CD4-positive, alpha-beta T cell (primary cell): ENCODE measurements at places on chromosomes 2 and 18. TPM values are rescaled to one million over a fixed set of nuclear protein-coding genes. Genes with fewer than 3 reads are reported as not detected.

Gene MROH2A
- total RNA-seq = not detected

Gene TRABD2A
- 170 TPM for total RNA-seq

DNA sequence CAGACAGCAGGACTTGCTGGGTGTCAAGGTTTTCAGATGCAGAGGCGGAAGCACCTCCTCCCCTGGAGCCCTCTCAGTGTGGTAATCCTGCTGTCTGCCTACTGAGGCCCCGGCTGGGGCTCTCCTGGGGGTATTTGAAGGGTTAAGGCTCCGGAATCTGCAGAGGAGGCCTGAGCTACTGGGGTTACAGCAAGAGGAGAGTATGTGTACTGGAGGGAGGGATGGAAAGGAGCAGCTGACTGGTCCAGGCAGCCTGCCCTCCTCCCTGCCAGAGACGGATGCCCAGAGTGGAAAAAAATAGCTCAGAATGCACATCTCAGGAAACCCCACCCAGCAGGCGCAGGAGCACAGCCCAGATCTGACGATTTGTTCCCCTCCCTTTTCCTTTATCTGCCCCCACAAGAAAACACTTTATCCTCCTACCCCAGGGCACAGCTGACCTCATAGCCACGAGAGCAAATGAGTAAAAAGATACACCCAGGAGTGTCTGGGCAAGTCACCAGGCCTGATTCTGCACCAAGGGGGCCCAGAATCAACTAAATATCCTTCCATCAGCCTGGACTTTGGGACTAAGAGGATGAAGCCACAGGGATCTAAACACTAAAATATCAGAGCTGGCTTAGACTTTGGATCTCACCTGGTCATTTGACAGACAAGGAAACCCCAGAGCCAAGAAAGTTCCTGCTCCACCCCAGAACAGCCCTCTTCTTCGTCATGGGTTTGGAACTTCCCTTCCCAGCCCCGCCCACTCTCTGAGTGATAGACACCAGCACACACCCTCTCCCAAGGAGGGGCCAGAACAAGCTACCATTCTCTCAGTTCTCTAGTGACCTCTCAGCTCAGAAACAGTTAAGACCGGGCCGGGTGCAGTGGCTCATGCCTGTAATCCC lies 5.5 kb downstream of the TMBIM1 start:
- DNase-seq = peak; percentile 49
- peaks cover 19% of the 10 kb centered on the region for H3K36me3 ChIP-seq
- H3K4me1 ChIP-seq = peaks cover 100% of the 10 kb centered on the region
- H3K4me3 ChIP-seq = peak overlapping the region; percentile 56
- H3K27ac ChIP-seq = peak overlapping the region; percentile 98
- H3K27me3 ChIP-seq = no peaks in the 10 kb centered on the region

Gene PARD3B
- 1.9 TPM for total RNA-seq

DNA sequence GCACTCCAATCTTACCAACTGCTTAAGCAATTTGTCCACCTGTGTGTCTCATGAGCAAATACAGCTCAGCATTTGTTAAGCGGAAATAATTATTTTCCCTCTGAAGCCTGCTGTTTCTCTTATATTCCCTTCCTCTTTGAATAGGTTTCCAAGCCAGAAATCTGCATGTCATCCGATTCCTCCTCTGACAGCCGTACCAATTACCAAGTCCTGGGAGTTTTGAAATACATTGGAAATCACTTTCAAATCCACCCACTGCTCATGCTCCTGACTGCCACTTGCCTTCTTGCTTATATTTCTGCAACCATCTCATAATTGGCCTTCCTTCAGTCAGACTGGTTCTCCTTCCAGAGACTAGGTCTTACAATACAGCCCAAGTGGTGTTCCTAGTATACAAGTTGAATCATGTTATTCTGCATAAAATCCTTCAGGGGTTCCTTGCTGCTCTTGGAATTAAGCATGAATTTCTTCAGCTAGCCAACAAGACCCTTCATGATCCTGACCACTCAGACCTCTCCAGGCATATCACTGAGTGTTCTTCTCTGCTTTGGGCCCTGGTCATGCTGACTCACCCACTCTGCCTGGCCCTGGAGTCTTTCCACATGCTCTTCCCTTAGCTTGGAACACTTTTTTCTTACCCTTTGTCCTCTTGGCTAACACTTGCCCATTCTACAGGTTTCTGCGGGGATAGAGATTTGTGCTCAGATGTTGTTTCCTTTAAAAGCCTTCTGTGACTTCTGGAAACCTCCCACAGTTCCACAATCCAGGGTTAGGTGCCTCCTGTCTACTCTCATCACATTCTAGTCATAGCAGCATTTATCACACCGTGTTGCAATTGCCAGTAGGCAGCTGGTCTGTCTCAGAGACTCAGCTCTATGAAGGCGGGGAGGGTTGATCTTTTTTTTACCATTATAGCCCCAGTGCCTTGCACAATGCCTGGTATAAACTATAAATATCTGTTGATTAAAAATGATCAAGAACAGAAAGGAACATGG lies 157.6 kb downstream of the ARL6IP6 start:
- DNase-seq = no peak
- H3K27ac ChIP-seq = no peak overlapping the region
- no peak overlapping the region for H3K4me3 ChIP-seq

DNA sequence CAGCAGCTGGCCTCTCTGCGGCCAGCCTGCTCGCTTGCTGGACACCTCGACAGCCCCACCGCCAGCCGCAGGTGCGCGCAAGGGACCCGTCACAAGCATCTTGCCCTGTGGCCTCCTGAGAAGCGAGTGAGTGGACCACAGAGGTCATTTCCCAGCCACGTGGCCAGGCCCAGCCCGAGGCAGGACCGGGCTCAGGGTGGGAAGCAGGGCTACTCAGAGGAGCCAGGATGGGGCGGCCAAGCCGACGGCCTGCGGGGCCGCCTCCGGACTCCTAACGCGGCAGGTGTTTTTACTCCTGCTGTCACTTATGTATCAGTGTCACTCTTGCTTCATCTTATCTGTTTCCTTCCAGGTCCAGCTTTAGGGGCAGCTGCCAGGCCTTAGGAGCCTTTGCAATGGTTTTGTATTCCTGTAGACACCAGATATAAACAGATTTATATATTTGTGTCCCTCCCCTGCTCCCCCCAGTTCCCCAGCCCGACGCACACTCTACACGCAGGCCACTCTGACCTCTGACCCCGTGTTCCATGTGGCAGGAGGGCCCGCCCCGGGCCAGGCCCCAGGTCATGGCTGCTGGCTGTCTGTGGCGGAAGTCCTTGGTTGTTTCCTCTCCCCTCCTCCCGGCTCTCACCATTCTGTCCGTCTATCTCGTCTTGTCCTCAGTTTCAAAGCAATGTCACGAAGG lies 236.4 kb downstream of the ATAD2B start:
- no peak for DNase-seq
- no peaks in the 10 kb centered on the region for H3K4me1 ChIP-seq
- H3K4me3 ChIP-seq = no peak overlapping the region
- H3K27ac ChIP-seq = no peak overlapping the region
- H3K27me3 ChIP-seq = no peaks in the 10 kb centered on the region

Gene CHRND
- not detected for total RNA-seq

- no peak overlapping the region for H3K4me3 ChIP-seq
- no peaks in the 10 kb centered on the region for H3K36me3 ChIP-seq
- H3K27me3 ChIP-seq = no peaks in the 10 kb centered on the region
- no peak overlapping the region for H3K27ac ChIP-seq
These were observed 141.8 kb upstream of the BCL2L11 start for GRCh38 chr2:110978756-110979470.

DNA sequence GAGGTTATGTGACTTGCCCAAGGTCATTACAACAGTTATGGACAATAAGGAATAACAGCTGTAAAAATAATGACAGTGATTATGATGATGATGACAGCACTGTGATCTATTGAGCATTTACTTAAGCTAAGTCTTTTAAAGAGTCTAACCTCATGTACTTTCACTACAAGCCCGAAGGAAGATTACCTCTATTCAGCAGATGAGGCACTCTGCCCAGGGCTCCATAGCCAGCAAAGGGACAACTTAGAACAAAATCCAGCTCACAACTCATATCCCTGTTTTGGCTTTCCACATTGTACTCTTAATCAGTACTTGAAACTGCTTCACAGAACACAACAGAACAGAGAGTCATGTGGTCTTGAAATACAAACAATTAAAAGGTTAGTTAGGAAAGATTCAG lies 290.2 kb downstream of the ZNF385B start:
- no peaks in the 10 kb centered on the region for H3K27me3 ChIP-seq
- no peak for DNase-seq
- H3K4me3 ChIP-seq = no peak overlapping the region
- H3K36me3 ChIP-seq = no peaks in the 10 kb centered on the region
- no peaks in the 10 kb centered on the region for H3K4me1 ChIP-seq

Gene CACNB4
- total RNA-seq = 0.20 TPM

Gene EFR3B
- total RNA-seq = not detected

DNA sequence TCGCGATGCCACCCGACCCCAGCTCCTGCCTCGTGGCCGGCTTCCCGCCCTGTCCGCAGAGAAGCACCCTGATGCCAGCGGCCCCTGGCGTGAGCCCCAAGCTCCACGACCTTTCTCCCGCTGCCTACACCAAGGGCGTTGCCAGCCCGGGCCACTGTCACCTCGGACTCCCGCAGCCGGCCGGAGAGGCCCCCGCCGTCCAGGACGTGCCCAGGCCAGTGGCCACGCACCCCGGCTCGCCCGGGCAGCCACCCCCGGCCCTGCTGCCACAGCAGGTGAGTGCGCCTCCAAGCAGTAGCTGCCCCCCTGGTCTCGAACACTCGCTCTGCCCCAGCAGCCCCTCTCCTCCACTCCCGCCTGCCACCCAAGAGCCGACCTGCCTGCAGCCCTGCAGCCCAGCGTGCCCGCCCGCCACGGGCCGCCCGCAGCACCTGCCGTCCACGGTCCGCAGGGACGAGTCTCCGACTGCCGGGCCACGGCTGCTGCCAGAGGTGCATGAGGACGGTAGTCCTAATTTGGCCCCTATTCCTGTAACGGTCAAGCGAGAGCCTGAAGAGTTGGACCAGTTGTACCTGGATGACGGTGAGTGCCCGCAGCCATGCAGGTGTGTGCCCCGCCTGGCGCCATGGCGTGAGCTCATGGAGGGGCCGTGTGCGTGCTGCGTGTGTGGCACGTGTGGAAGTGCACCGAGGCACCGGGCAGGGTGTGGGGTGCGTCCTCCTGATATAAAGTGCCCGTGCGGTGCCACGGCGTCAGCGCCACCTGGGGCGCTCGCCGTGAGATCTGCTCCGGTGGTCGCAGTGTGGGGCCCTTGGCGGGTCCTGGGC lies 90.8 kb downstream of the NFATC1 start:
- no peak overlapping the region for H3K27ac ChIP-seq
- no peaks in the 10 kb centered on the region for H3K27me3 ChIP-seq
- no peak overlapping the region for H3K4me3 ChIP-seq

Gene MAP3K2
- total RNA-seq = 105 TPM

Gene KDM3A
- 205 TPM for total RNA-seq

DNA sequence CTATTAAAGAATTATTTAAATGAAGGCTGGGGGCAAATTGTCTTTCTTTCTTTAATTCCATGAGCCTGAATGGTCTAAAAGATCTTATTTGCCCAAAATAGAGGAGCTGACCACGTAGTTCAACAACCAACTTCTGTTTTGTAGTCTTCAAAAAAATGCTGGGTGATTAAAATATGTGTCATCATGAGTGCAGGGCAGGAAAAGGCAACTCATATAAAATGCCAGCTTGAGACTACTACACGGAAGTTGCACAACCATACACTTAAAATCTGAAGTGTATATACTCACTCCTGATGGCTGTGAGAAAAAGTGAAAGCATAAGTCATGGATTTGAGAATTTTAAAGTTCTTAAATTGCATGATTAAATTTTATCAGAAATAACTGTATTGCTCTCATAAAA lies 210.9 kb downstream of the DYM start:
- H3K4me3 ChIP-seq = no peak overlapping the region
- peaks cover 26% of the 10 kb centered on the region for H3K36me3 ChIP-seq
- no peak for DNase-seq
- H3K27ac ChIP-seq = no peak overlapping the region
- no peaks in the 10 kb centered on the region for H3K27me3 ChIP-seq
- no peaks in the 10 kb centered on the region for H3K4me1 ChIP-seq

DNA sequence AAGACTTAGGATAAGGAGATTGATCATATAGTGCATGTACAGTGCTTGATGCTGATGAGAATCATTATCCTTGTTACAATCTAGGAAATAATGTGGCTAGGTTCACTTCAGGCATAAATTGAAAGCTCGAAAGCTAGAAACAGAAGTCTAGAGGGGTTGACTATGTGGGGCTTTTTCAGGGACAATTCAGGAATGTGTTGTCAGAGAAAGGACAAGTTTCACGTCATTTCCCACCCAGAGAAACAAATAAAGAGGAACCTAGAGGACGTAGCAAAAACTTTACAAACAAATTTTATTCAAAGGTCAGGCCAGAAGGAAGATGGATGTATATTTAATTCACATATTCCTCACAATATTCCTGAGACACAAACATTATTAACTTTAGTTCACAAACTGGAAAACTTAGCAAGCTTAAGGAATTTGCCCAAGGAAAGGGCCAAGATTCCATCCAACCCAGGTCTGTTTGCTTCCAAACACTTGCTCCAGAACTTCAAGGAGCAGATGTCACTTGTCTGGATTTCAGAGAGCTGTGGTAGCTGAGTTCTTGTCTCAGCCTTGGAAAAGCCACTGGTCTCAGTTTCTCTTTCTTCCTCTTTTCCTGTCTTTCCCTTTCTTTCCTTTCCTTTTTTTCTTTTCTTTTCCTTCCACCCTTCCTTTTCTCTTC lies 7.4 kb downstream of the CYRIA start:
- peaks cover under 1% of the 10 kb centered on the region for H3K27me3 ChIP-seq
- DNase-seq = peak; percentile 53
- no peaks in the 10 kb centered on the region for H3K36me3 ChIP-seq
- no peak overlapping the region for H3K27ac ChIP-seq
- no peak overlapping the region for H3K4me3 ChIP-seq
- H3K4me1 ChIP-seq = no peaks in the 10 kb centered on the region

Gene BZW1
- 190 TPM for total RNA-seq

Gene DSG3
- total RNA-seq = not detected

GRCh38 chr2:216245391-216245975 lies 126.8 kb downstream of the MARCHF4 start:
- no peaks in the 10 kb centered on the region for H3K36me3 ChIP-seq
- no peak overlapping the region for H3K27ac ChIP-seq
- H3K4me3 ChIP-seq = no peak overlapping the region
- no peak for DNase-seq
- H3K27me3 ChIP-seq = no peaks in the 10 kb centered on the region

GRCh38 chr18:22643731-22644130 lies 226.0 kb upstream of the CTAGE1 start:
- DNase-seq = no peak
- H3K27ac ChIP-seq = no peak overlapping the region
- no peaks in the 10 kb centered on the region for H3K4me1 ChIP-seq

Gene TDRD15
- not detected for total RNA-seq

- H3K27ac ChIP-seq = no peak overlapping the region
- no peaks in the 10 kb centered on the region for H3K27me3 ChIP-seq
- no peak for DNase-seq
- no peaks in the 10 kb centered on the region for H3K4me1 ChIP-seq
- H3K36me3 ChIP-seq = no peaks in the 10 kb centered on the region
These were observed 101.8 kb upstream of the PIK3C3 start for GRCh38 chr18:41853280-41853679.

GRCh38 chr18:70221915-70222278 lies 16.4 kb upstream of the RTTN start:
- no peaks in the 10 kb centered on the region for H3K4me1 ChIP-seq
- no peak overlapping the region for H3K27ac ChIP-seq
- peaks cover 13% of the 10 kb centered on the region for H3K27me3 ChIP-seq
- H3K4me3 ChIP-seq = no peak overlapping the region

Gene LYPD6
- not detected for total RNA-seq

Gene TUBA4B
- total RNA-seq = not detected

GRCh38 chr2:18373664-18374063 lies 186.8 kb downstream of the RDH14 start:
- no peak for DNase-seq
- no peak overlapping the region for H3K27ac ChIP-seq
- H3K27me3 ChIP-seq = peaks cover 8% of the 10 kb centered on the region
- peaks cover 2% of the 10 kb centered on the region for H3K4me1 ChIP-seq
